Adrenal gland (tissue), 19 donors: ENCODE measurements at places on chromosomes 1 and 21. TPM values are rescaled to one million over a fixed set of nuclear protein-coding genes. Genes with fewer than 3 reads are reported as not detected.

The B3GALT2 gene
- 0.80 TPM for polyA plus RNA-seq

The SRM gene
- polyA plus RNA-seq: 50.3 TPM

The HHIPL2 gene
- 0.86 TPM for polyA plus RNA-seq

The RPS27 gene
- polyA plus RNA-seq: 4,487 TPM

The FCGR3B gene
- 0.88 TPM for polyA plus RNA-seq

The KRTAP12-1 gene
- not detected for polyA plus RNA-seq

The OR10Z1 gene
- polyA plus RNA-seq: not detected

The ADAMTS4 gene
- polyA plus RNA-seq: 1.7 TPM

The PAX7 gene
- polyA plus RNA-seq: not detected

The CIART gene
- polyA plus RNA-seq: 24.6 TPM

The PARK7 gene
- polyA plus RNA-seq: 697 TPM

The EPHB2 gene
- polyA plus RNA-seq: 0.67 TPM

The TCHHL1 gene
- polyA plus RNA-seq: not detected

The FTCD gene
- polyA plus RNA-seq: 11.4 TPM

The RBP7 gene
- 19.4 TPM for polyA plus RNA-seq

The PLCH2 gene
- polyA plus RNA-seq: 2.4 TPM

The DMRTA2 gene
- not detected for polyA plus RNA-seq

The TMEM51 gene
- 19.7 TPM for polyA plus RNA-seq

The CFHR2 gene
- polyA plus RNA-seq: 0.29 TPM

The KRTAP15-1 gene
- not detected for polyA plus RNA-seq

The CALML6 gene
- polyA plus RNA-seq: 4.7 TPM

The ITLN2 gene
- polyA plus RNA-seq: 0.32 TPM

The HDAC1 gene
- polyA plus RNA-seq: 59.6 TPM

The C1orf56 gene
- 8.3 TPM for polyA plus RNA-seq

The LINGO4 gene
- polyA plus RNA-seq: 0.20 TPM

The OVAAL gene
- polyA plus RNA-seq: not detected

The ZYG11A gene
- polyA plus RNA-seq: not detected

The MRPS14 gene
- 10.8 TPM for polyA plus RNA-seq

The TRPM2 gene
- 28.3 TPM for polyA plus RNA-seq

The RGS16 gene
- 4.3 TPM for polyA plus RNA-seq

The SGIP1 gene
- polyA plus RNA-seq: 8.4 TPM

The OR2T33 gene
- not detected for polyA plus RNA-seq

The SPRR2E gene
- 0.54 TPM for polyA plus RNA-seq

The AJAP1 gene
- polyA plus RNA-seq: 0.32 TPM

The CLCC1 gene
- polyA plus RNA-seq: 48.5 TPM

The KPNA6 gene
- polyA plus RNA-seq: 9.5 TPM

The NR1I3 gene
- 0.16 TPM for polyA plus RNA-seq

The ALDH4A1 gene
- polyA plus RNA-seq: 15.1 TPM

The HMCN1 gene
- 0.56 TPM for polyA plus RNA-seq

The PLA2G2E gene
- polyA plus RNA-seq: not detected

The PLA2G4A gene
- polyA plus RNA-seq: 10.1 TPM
